Germinal center (tissue), 1 donor: ENCODE measurements at places on chromosomes 1 and 21.

- DNase-seq, result no peak
These were observed 60.7 kb downstream of the ADARB1 start for GRCh38 chr21:45135122-45135521.

- no peak for DNase-seq
These were observed 61.6 kb upstream of the TENT5B start for GRCh38 chr1:27074175-27074780.

GRCh38 chr1:214255509-214255908 lies 25.4 kb upstream of the SMYD2 start:
- no peak for DNase-seq

- no peak for DNase-seq
These were observed 13.4 kb upstream of the MX2 start for GRCh38 chr21:41348434-41348833.

- peak; percentile 88 for DNase-seq
These were observed 109.6 kb downstream of the KCNN3 start for GRCh38 chr1:154760469-154760933.

DNA sequence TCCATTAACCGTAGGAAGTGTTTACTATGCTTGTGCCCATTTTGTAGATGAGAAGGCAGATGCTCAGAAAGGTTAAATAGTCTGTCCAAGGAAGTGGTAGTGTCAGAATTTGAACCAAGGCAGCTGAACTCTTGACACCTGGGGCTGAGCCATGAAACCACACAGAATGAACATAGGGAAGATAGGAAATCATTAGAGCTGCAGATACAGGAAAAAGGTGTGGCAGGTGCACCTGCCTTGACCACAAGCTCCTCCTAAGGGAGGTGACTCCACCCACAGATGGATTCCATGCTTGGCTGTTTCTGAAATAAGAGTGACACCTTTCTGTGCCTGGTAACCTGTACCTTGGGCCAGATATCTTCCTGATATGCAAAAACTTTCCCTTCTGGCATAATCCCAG lies 69.9 kb upstream of the IGSF21 start:
- peak; percentile 46 for DNase-seq

DNA sequence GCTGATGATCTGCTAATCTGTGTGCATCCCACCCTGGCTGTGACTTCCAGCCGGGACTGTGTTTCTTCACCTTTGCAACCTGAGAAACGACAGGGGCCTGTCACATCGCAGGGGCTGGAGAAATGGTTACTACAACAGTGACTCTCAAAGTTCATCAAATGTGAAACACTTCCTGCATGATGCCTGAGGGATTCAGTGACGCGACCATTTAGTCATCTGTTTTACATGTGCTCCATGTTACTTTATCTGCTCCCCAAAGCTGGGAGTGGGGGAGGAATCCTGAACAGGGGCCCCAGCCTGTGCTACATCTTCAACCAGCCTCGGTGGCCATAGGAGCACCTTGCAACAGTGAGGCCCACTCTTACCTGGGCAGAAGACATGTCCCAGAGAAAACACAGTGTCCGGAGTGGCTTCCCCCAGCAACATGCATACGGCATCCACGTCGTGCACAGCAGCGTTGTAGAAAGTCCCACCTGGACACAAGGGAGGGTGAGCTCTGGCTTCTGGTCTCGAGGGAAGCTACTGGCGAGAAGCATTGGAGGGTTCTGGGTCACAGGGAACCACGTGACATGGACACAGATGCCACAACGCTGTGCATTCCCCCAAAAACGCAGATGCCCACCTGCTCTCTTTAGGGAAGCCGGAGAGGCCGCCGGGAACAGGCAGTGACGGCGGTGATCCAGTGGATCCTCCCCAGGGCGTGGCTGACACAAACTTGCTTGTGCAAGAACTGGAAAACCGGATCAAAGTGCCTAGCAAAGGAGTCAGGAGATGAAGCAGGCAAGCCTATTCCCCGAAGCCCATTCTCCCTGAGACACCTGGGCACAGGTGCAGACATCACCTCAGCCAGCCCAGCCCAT lies 9.6 kb upstream of the CCDC27 start:
- DNase-seq, result no peak

DNA sequence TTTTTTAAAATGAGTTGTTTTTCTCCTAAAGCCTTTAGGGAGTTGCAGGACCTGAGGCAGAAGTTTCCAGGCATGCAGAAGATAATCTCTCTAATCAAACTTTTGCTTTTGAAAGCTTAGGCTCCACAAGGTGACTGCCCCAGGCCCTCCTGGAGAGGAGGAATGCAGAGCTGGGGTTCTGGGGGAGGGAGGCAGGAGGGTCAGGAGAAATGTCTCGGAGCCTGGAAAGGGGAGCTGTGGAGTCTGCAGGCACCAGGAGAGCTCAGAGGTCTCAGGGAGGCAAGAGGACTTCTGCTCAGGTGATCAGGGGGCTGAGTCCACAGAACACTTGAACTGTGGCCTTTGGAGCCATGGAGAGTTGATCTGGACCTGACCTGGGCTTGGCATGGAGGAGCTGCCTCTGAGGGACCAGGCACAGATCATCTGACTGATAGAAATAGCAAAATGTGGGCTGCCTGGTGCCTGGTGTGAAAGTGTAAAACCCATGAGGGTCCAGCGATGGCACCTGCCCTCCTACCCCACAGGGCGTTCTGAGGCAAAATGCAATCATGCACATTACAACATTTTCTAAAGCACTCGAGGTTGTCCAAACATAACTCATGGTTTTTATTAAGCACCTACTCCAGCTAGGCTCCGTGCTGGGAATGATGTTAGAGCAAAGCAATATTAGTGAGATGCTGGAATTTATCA lies 10.0 kb upstream of the ABCG1 start:
- no peak for DNase-seq

DNA sequence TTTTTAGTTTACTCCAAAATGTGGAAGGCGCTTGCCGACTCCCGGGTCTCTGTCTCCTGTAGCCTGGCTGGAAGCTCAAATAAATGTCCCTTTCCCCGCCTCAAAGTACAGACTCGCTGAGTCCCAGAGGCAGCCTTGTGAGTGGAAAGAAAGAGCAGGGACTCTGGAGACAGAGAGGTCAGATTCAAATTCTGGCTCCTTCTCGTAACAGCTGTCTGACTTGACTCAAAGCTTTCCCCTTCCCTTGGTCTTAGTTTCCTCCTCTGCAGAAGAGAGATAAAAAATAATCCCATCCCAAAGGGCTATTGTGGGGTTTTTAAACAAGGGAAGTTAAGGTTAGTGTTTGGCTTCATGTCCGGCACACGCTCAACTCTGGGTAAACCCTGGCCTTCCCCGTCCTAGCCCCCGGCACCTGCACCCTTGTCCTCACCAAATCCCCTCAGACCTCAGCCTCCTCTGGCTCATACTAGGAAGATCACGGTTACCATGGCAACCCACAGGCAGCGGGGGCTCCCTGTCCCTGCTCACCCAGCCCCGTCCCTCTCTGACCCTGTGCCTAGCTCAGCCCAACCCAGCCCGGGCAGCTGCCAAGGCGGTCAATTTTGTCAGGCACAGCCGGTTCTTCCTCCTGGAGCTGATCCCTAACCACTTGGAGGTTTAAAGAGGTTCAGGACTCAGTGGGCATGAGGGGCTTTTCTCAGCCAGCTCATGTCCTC lies 49.2 kb upstream of the IGSF21 start:
- DNase-seq, result no peak

DNA sequence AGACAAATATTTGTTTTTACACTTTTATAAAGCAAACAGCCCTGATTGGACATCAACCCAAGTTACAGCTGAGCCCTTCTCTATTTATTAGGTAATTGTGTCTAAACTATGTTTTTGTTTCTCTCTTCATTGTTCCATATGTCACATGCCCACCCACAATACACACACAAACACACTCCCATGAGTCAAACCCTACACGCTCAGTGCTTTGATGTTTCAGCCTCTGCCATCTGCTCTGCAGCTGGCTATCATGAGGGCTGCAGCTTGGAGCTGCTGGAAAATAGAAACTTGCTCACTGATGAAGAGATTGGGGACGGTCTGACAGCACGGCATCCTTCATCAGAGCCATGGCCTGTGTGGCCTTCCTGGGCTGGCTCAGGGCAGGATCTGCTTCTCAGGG lies 41.7 kb downstream of the PSMG1 start:
- DNase-seq, result no peak

GRCh38 chr1:240173836-240174235 lies 82.2 kb downstream of the FMN2 start:
- DNase-seq, result no peak

- no peak for DNase-seq
These were observed 43.9 kb upstream of the APOBEC4 start for GRCh38 chr1:183696981-183697380.

DNA sequence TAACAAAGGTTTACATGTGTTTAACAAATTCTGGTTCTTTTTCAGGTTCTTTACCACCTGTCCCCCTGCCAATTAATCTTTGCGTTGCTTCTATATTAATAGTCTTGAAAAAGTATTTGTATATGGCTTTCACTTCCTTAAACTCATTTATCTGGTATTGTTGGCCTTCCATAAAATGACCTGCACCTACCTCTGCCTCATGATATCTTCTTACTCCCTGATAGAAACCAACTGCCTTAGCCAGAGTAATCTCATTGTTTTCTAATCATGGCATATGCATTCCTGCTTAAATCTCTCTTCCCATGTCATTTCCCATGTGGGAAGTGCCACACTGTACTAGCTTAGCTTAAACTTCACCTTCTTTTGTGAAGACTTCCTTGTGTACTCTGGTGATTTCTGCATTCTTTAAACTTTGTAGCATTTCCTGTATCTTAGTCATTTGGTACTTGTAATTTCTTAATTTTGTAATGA lies 8.7 kb downstream of the SMG7 start:
- peak; percentile 23 for DNase-seq

GRCh38 chr1:157992833-157993146 lies 655 bp upstream of the KIRREL1 start:
- DNase-seq, result no peak

- DNase-seq, result no peak
These were observed 1.2 kb downstream of the ASCL5 start for GRCh38 chr1:201125800-201126199.

GRCh38 chr1:69661686-69662085 lies 94.0 kb downstream of the LRRC7 start:
- DNase-seq, result no peak

DNA sequence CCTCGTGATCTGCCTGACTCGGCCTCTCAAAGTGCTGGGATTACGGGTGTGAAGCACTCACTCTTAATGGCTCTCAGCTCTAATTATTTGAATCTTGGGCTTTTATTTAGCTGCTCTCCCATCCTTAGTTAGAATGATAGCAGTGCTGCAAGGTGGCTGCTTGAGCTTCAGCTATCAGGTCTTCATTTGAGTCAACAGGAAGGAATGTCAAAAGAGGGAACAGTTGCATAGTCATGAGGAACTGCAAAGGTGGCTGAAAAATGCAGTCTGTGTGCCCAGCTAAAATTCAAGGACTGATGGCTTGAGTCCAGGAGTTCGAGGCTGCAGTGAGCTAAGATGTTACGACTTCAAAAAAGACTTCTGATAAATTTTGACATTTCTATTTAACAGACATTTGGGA lies 55.6 kb downstream of the UCK2 start:
- no peak for DNase-seq

GRCh38 chr1:40692429-40692895 lies 958 bp downstream of the NFYC start:
- DNase-seq, result no peak

DNA sequence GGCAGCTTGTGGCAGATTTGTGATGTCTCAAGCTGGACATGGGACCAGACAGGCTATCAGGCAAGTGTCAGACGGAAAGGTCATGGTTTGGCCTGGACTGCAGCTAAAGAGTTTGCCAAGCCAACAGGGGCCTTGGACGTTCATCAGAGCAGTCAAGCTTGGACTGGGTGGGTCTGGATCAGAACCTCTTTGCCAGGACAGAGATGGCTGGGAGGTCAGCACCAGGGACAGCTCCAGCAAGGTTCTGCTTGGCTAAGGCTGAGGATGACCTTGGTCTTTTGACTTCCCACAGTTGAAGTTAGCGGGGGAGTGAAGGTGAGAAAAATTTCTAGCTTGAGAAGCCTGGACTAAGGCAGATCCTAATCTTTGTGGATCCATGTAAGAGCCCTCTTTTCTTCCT lies 68.1 kb downstream of the GRIK3 start:
- no peak for DNase-seq

DNA sequence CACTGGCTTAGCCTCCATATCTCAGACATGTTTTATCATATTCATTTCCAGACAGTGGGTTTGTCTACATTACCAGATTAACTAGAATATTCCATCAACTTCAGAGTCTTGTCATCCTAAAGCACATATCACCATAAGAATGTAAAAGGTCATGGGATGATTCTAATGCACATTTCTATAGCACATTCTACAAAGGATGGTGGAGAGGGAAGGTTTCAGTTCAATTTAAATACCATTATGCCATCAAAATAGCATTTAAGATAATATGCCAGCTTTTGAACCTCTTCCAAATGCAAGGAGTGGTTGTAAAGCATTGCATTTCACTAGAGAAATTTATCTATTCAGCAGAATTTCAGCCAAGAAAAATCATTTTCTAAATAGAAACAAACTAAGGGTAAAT lies 970.5 kb downstream of the TTLL7 start:
- DNase-seq, result no peak

- no peak for DNase-seq
These were observed 255.9 kb downstream of the NFIA start for GRCh38 chr1:61337981-61338848.

DNA sequence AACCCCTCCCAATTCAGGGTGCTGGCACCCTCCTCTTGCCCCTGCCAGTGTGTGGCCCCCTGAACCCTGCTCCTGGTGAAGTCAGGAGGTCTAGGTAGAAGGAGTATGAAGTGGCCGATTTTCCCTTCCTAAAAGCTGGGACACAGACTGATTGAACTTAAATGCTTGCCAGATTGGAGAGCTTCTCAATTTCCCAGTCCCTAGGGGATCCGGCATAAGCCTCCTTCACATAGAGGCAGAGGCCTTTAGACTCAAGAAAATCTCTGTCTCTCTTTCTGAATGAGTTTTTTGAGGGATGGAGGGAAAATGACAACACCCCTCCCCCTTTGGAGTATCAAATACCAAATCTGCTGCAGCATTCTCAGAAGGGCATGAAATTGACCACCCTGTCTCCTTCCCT lies 51.5 kb downstream of the SYT2 start:
- DNase-seq, result no peak

GRCh38 chr1:212774584-212774983 lies 17.0 kb downstream of the NSL1 start:
- DNase-seq, result no peak

DNA sequence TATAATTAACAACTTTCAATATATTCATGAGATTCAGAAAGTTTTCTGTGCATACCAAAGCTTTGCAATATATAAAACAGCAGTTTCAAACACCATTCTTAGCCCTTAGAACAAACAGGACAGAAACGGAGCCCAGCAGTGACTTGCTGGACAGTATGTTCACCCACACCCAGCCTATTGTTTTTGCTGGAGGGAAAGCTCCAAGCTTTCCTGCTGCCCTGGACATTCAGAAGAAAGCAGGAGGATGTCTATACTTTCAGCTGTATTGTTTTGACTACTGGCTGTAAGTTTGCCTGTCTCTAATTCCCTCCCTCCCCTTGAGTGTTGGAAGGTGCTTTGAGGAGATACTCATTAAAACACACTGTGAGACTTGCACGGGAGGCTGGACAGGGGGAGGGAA lies 9.6 kb downstream of the DENND2C start:
- no peak for DNase-seq

GRCh38 chr1:5238351-5239130 lies 584.1 kb downstream of the AJAP1 start:
- no peak for DNase-seq
